ENCODE measurements at places on chromosomes 1 and 21. TPM values are rescaled to one million over a fixed set of nuclear protein-coding genes. Genes with fewer than 3 reads are reported as not detected.

The FCAMR gene
- total RNA-seq = not detected

DNA sequence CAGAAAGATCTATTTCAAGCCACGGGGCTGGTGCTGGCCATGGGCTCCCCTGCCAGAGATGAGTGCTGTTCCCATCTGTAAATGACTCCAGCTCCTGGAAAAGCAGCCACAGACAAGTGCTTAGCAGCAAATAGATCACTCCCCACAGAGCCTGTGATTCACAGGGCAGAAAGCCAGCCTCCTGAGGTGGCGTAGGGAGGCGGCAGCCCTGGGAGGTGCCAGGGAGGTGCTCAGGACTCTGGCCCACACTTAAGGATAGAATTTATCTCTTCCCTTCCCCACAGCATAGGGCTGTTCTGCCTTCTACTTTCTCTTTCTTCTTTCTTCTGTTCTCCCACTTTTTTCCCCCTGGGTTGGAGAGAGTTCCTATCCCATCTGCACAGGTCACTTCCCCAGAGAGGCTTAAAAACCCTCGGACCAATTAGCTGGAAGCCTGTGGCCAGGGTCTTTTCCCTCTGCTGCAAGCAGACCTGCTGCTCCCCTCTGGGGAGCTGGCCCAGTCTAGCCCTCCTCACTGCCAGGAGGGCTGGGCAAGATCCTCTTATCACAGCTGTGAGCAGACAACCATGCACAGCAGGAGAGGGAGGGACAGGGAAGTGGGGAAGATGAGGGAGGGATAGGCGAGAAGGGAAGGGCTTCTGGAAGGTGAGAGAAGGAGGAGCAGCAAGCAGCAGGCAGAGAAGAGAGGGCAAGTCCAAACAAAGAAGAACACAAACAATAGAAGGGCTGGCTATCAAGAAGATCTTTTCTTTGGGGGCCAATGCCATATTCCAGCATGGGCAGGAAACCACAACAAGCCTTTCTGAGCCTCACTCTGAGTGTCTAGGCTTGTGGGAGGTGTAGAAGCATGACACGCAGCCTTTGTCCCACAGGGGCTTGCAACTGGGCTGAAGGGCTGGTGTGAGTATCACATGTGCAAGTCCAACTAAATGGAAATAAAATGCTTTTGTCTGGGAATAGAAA, 41.0 kb downstream of the KCND3 start:
- H3K4me3 ChIP-seq = no peak overlapping the region
- peaks cover 12% of the 10 kb centered on the region for H3K4me1 ChIP-seq
- no peak overlapping the region for H3K27ac ChIP-seq
- H3K36me3 ChIP-seq = no peaks in the 10 kb centered on the region

DNA sequence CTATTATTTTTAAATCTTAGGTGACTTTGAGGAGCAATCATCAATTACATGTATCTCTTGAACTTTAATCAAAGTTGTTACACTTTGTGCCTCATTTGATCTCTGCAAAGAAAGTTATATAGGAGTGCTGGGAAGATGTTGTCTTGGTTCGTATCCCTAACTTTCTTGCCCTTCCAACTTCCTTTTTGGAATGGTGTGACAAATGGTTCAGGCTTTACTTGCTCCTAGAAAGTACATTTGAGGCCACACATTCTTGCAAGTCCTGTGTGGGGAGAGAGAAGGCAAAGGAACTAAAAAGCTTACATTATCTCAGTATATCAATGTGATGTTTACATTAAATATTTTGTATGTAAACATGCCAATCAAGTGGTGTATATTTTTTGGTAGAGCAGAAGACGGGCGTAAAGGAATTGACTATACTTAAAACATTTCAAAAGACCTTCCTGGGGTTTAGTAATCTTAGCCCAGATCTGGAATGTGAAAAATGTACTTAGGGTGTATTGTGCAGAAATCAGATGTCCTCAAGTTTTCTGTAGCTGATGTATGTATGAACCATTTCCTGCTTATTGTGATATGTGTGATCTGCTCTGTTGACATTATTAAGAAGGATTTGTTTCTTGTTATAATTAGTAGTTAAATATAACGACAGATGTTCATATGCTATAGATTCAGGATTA, 59.2 kb downstream of the USP25 start:
- peaks cover 20% of the 10 kb centered on the region for H3K4me1 ChIP-seq
- H3K36me3 ChIP-seq = peaks cover 4% of the 10 kb centered on the region
- no peak overlapping the region for H3K4me3 ChIP-seq
- H3K27ac ChIP-seq = 0 out of 2 replicates have a peak overlapping the region, but pooled peaks have one; percentile 57
- no peaks in the 10 kb centered on the region for H3K27me3 ChIP-seq
- no peak for DNase-seq

DNA sequence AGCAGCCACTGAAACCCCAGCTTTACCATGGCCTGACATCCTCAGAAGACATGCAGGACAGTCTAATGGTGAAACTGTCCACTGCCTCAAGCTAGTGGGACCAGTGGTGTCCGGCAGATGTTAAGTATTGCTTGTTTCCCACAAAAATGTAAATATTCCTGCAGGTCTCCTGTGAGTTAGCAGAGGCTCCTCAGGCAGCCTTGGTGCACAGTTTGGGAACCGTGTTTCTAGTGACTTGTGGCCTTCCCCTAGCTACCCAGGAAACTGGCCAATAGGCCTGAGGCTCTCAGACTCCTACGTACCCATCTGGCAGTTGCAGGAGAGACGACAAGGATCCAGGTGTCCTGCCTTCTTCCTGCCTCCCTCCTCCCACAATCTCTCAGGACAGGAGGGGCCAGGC, 142.4 kb downstream of the CAMTA1 start:
- peak overlapping the region; percentile 26 for H3K27ac ChIP-seq
- H3K4me1 ChIP-seq = peaks cover 18% of the 10 kb centered on the region
- no peaks in the 10 kb centered on the region for H3K27me3 ChIP-seq
